Inflammatory macrophage treated with lipopolysaccharide for 4 hours (primary cell): ENCODE measurements at places on chromosomes 3 and 15.
A peak's percentile ranks its signal among the peaks of the same experiment; 100 is the strongest.

- no peak for DNase-seq
These were observed 200.1 kb downstream of the SLC9A9 start for GRCh38 chr3:143648218-143648617.

GRCh38 chr3:172152874-172153273 lies 113.5 kb downstream of the FNDC3B start:
- no peak for DNase-seq

DNA sequence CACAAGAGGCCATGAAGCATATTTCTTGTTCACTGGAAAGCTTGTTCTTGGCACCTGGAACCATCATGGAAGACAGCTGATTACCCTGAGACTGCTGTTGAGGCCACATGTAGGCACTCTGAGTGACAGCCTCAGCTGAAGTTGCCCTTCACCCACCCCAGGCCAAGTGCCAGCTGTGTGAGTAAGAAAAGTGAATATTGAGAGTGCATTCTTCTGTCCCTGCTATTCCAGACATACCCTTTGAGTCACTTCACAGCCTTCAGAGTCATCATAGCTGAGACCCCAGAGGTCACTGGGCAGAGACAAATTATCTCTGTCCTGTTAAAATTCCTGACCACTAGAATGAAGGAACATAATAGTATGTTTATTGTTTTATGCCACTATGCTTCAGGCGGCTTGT lies 79.6 kb downstream of the NFKBIZ start:
- DNase-seq: no peak

GRCh38 chr3:30227571-30228301 lies 378.7 kb upstream of the TGFBR2 start:
- peak; percentile 80 for DNase-seq

DNA sequence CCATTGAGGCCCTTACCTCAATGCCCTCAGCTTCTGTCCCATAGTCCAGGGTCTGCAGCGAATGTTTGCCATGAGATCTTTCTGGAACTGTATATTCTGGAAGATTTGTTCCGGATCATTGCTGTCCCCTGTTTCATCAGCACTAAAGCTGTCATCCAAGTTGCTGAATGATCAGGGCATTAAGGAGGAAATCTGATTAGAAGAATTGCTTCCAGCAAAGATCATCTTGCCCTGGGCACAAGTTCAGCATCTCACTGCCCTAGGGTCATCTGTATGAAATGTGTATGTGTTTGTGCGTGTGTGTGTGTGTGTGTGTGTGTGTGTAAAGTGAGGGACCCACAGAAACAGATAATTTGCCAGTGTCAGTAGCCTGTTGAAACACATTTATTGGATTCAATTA lies 1.4 kb downstream of the TMC3 start:
- no peak for DNase-seq

DNA sequence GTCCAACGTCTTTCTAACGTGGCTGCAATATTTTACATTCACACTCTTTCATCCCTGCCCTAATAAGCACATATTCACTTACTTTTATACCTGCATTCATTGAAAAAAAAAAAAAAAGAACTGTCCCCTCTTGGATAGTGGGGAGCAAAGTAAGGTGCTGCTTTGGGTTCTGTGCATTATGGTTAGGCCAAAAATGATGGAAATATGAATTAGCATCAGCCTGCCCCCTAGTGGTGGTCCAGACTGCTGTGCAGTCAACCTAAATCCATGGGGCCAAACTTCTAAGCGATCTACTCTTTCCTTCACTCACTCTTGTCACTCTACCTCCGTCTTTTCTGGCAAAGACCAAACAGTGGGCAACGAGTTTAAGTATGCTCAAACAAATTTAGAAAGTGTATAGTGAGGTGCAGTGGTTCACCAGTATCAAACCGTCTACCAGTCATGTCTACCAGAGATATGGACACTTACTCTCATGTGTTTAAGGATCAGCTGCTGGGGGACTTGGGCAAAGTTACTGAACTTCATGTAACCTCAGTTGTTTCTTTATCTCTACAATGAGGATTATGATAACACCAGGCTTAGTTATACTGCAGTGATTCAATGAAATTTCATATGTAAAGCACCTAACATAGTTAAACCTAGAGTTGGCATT lies 61.5 kb upstream of the GRM7 start:
- DNase-seq: peak; percentile 37

DNA sequence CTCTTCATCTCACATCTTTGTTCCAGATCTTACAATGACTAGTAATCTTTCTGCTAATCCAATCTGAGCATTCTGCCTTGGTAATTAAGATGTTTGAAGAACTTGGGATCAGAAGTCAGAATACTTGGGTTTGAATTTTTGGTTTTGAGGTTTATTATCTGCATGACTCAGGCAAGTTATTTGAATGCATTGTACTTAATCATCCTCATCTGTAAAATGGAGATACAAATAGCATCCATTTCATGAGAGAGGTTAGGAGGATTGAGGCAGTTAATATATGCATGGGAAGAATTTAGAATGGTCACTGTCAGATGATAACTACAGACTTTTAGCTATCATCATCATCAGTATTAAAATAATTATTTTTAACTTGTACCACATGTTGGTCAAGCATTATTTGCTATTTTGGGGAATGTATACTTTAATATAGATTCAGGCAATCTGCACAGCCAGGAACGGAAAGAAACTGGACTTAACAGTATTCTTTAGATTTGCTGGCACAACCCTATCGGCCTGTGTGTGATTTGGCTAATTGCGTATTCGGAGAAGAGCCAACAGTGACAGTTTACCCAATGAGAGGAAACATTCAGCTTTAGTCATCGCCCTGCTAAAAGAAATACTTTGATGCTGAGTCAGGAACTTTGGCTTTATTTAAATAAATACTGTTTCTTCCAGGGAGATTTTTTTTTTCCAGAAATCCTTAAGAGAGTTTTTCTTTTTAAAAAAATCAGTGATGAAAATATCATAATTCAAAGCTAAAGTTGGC lies 600.0 kb downstream of the ROBO1 start:
- no peak for DNase-seq

DNA sequence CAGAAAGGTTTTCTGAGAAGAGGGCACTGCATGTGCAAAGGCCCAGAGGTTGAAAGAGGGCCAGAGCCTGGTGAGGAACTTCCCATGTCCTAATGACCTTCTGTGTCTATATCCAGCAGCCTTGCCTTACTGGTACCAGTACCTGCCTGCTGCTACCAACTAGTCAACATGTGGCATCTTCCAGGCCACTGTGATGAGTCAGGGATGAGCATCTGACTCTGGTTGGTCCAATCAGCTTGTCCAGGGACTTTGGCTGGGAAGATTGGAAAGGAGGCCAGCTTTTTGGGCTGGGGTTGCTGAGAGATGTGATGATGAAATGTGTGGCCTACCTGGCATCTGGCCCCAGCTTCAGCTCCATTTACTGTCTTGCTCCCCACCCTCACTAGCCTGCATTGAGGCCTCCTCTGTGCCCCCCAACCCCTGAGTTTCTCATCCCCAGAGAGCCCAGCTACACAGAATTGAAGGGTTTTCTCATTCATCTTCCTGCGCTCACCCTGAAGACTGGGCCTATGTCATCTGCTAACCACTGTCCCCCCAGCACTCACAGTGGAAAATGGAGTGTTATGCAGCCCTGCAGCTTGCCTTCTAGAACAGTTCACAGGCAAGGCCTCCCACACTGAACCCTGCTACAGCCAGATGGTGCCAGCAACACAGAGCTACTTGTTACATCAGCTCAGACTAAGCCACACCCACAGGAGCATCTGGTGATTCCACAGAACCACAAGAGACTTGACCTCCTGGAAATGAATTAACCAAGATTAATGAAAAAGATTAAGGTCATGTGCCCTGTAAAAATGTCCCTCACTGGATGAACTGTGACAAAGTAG lies 1.3 kb upstream of the TWF2 start:
- DNase-seq: peak; percentile 92

DNA sequence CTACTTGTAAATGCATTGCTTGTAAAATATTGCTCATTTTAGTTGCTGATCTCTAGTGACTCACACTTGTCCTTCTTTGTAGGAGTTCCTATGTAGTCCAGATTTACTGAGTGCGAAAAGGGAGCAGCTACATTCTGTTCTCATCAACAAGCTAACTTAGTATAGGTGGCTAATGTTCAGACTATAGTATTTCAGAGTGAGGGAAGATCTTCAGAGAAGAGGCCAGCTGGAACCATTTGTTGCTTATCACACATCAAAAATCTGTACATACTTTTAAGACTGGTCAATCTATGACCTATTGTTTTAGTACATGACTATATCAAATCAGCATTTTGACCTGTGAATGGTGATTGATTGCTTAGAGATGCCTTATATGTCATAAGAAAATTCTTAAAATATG lies 71.3 kb upstream of the THSD4 start:
- no peak for DNase-seq

GRCh38 chr3:18442756-18443664 lies 17.9 kb upstream of the SATB1 start:
- no peak for DNase-seq

DNA sequence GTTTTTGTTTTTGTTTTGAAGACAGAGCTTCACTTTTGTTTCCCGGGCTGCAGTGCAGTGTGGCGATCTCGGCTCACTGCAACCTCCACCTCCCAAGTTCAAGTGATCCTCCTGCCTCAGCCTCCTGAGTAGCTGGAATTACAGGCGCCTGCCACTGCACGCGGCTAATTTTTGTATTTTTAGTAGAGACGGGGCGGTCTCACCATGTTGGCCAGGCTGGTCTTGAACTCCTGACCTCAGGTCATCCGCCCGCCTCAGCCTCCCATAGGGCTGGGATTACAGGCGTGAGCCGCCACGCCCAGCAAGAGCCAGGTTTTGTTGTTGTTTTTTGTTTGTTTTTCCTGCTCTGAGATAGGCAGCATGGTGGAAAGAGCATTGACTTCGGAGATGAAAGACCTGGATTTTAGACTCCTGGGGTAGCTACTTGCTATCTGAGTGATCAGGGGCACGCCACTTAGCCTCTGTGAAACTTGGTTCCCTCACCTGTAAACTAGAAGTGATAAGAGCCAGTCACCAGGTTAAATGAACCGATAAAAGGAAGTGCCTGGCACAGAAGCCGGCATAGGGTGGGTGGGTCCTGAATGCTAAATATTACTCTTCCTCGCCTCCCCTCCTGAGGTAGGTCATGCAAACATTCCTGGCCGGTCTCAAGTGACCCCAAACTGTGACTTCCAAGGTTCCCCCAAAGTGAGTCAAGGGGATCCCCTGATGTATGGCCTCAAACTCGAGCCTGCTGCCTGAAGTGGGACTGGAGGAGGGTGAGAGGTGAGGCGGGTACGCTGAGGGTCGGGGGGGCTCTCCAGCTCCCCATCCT lies 62.9 kb upstream of the MCF2L2 start:
- no peak for DNase-seq

- DNase-seq: no peak
These were observed 2.7 kb upstream of the GALNT15 start for GRCh38 chr3:16171825-16172224.

DNA sequence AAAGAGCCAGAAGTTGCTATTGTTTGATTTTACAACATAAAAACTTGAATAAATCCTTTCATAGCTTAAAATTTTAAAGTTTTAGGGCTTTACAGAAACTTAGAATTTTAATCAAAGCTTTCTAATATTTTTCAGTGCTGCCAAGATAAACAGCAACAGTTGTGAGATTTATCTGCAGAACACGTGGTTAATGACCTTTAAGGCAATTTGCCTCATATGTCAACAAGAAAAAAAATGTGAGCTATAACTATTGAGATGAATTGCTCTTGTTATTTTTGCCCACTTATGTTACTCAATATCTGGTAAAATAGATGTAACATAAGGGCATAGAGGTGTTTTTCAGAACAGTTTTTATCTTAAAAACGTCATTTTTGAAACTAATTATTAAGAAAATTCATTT lies 96.7 kb upstream of the NECTIN3 start:
- DNase-seq: no peak

- no peak for DNase-seq
These were observed 604.7 kb upstream of the EPHA6 start for GRCh38 chr3:96209699-96210098.

DNA sequence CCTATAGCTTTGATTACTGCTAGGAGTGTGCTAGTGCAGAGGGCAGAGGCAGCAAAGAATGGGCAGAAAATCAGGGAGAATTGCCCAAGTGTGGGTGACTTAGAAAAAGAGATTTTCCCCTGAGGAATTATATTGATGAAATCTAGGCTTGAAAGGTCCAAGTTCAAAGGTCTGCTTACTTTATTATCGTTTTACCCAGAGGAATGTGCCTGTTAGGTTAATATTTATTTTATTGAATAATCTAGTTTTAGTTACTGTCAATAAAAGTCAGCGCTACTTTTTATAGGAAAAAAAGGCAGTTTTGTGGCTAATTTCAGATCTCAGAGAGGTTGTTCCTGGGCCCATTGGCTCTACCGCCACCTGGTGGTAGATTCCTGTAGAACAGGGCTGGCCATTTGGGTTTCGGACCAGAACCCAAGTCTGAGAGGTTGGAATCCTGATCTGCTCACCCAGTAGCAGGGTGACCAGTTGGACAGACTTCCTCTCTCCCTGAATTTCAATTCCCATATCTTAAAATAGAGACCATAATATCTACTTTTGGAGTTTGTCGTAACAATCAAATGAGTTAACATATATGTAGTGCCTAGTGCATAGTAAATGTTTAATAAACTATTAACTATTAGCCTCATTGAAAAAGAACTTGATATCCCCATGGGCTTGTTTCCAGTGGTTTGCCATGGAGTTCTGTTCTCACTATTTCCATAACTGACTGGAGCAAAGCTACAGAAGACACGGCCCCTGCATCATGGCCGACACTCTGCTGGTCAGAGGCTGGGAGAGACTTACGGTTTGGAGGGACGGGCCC lies 62.7 kb upstream of the ZNF148 start:
- peak; percentile 37 for DNase-seq

DNA sequence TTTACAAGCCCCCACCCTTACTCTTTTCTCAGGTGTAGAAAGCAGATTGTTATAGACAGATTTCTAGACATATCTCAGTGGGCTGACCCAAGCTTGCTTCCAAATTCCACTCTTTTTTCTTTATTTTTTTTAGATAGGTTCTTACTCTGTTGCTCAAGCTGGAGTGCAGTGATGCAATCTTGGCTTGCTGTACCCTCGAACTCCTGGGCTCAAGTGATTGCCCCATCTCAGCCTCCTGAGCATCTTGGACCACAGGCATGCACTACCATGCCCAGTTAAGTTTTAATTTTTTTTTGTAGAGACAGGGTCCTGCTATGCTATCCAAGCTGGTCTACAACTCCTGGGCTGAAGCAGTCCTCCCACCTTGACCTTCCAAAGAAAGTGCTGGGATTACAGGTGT lies 53.5 kb upstream of the ADAMTS9 start:
- no peak for DNase-seq

GRCh38 chr3:48013288-48013980 lies 2.8 kb downstream of the MAP4 start:
- DNase-seq: peak; percentile 49

DNA sequence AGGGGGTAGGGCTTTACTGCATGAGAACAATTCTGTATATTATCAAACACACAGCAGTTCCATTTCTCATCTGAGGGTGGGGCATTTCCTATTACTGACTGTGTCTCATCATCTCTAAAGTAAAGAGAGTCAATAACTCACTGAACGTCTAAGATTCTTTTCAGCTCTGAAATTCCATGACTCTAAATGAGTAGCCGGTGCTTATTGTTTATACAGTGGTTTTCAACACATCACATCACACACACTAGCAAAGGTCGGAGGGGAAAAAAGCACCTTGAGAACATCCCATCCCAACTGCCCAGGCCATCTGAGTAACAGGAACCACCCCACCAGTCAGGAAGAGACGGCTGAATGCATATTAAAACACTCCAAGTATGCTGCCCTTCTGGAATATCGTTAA lies 196.0 kb downstream of the SUCLG2 start:
- DNase-seq: no peak

- DNase-seq: peak; percentile 72
These were observed 12.4 kb downstream of the GLYCTK start for GRCh38 chr3:52299879-52300611.

- no peak for DNase-seq
These were observed 653.6 kb downstream of the NSUN3 start for GRCh38 chr3:94716326-94717018.
